Fibroblast of the aortic adventitia (primary cell): ENCODE measurements at places on chromosomes 7 and 10. TPM values are rescaled to one million over a fixed set of nuclear protein-coding genes. Genes with fewer than 3 reads are reported as not detected.

DNA sequence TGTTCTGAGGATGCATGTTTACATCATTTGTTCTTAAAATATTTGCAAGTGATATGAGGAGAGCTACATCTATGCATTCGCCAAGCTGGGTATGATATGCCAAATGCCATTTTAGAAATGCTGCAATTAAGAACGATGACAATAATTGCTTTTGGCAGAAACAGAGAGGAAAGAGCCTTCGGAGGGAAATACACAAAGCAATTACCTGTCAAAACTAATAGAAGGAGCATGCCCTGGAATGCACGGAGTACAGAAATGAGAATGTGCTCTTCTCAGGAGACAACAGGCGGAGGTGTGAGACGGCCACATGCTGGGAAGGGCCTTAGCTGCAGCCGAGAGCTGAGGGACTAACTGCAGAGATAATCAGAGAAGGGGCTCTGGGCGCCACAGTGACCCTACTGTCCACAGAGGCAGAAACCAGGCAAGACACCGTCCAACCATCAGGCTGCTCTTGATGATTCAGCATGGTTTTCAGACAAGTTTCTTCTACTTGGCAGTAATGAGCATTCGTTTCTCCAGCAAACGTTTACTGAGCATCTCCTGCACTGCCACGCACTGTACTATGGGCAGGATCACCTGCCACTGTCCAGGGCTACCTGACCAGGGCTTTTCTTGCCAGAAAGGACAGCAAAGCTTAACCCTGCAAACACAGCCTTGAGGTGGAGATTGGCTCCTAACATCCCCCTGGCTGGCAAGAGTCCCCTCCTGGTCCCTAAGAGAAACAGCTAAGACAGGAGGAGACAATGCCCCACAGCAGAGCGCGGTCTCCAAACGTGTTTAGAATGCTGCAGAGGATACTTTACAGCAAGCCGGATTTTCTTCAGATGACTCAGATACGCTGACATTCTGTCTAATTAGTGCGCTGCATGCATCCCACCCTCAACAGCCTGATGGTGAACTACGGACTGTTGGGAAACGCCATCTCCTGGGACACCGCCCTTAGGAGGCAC, 18.1 kb downstream of the VIPR2 start:
- no peak for DNase-seq

DNA sequence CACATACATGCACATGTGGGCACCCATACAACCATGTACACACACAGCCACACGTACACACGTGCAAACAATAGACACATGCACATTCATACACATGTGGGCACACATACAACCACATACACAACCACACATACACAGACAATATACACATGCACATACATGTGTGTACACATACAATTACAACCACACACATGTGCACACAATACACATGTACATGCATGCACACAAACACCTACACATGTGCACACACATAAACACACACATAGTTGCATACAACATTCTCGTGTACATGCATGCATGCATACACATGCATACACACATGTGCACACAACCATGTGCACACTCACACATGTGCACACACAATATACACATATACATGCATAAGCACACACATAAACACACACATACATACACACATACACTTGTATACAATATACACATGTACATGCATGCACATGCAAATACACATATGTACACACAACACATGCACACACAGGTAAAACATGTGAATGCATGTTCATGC, 118.6 kb upstream of the FRMD4A start:
- DNase-seq: no peak

GRCh38 chr10:36489611-36490228, 635.7 kb upstream of the ANKRD30A start:
- peak; percentile 93 for DNase-seq

GRCh38 chr10:101394524-101395133, 40.7 kb downstream of the BTRC start:
- no peak for DNase-seq

Gene ERVW-1
- not detected in 2 replicates for total RNA-seq

Gene TEX47
- not detected in 2 replicates for total RNA-seq

- DNase-seq: no peak
Measured at GRCh38 chr7:126223729-126224128, 1029.0 kb downstream of the GRM8 start.

DNA sequence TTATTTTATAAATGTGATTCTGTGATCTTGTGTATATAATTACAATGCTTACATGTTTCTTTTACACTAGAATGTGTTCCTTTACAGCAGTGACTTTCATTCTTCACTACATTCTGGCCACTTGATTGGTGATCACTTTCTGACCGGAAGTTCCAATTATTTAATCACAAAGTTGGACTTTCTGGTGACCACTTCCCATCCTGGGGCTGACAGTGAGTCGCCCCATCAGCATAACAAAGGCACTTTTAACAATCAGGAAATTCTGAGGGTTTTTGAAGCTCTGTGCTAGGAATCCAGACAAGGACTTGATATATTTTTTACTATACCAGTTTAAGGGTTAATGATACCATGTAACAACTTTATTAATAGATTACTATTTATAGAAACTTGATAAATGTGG, 282.3 kb upstream of the KAT6B start:
- DNase-seq: peak; percentile 33

- DNase-seq: peak; percentile 82
Measured at GRCh38 chr10:58952162-58952601, 224.3 kb upstream of the PHYHIPL start.

Gene FANK1
- 2.3 and 20.4 TPM in 2 replicates for total RNA-seq

Gene CDHR1
- not detected in 2 replicates for total RNA-seq

Gene CEP55
- 2.7 and 36.9 TPM in 2 replicates for total RNA-seq

- no peak for DNase-seq
Measured at GRCh38 chr10:91569522-91569921, 63.3 kb downstream of the PPP1R3C start.

DNA sequence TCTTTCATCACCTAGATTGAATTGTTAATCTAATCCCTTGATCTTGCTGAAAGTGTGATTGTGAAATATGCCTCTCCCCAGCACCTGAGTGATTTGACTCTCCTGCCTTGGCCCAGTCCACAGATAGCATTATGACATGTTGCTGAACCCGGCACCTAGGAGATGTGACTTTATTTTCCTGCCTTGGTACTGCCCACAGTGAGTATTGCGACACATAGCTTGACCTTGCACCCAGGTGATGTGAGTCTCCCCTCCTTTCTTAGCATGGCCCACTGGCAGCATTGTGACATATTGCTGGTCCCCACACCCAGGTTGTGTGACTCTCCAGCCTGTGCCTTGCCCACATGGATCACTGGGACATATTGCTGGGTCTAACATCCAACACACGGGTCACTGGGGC, 32.5 kb upstream of the ZNF107 start:
- DNase-seq: no peak

- no peak for DNase-seq
Measured at GRCh38 chr10:122549636-122550035, 10.9 kb upstream of the DMBT1 start.

- no peak for DNase-seq
Measured at GRCh38 chr7:130667593-130668257, 823 bp downstream of the COPG2 start.

DNA sequence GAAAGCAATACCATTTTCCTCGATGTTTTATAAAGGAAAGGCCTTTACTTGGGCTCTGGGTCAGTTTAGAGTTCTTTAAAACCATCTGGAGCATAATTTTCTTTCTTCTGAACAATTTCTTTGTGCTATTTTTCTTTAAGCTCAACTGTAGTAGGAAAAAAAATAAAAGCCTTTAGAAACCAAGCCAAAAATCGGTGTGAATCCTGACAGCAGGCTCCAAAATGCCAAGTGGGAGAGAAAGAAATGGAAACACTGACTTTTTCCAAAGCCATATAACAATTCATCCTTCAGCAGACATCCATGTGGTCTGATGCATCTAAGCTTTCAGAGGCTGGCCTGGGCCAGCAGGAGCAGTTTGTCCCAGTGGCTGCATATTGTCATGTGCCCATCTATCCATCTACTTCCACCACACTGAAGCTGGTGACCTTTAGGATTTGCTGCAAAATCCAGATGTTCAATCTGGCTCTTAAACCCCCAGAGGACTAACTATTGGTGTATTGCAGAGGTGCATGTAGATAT, 23.0 kb upstream of the ITPRID1 start:
- DNase-seq: no peak

Gene NKX2-3
- total RNA-seq: not detected in 2 replicates

GRCh38 chr7:74242122-74242443, 12.1 kb downstream of the RFC2 start:
- DNase-seq: no peak

Gene CTAGE8
- total RNA-seq: 6.2 TPM in 1 of 2 replicates, not detected in the other

- DNase-seq: no peak
Measured at GRCh38 chr7:43766564-43766963, 8.1 kb downstream of the BLVRA start.

Gene SLC13A4
- total RNA-seq: 0.99 and 3.3 TPM in 2 replicates

Gene PPRC1
- total RNA-seq: 14.3 and 22.8 TPM in 2 replicates

Gene LRIT1
- not detected in 2 replicates for total RNA-seq

DNA sequence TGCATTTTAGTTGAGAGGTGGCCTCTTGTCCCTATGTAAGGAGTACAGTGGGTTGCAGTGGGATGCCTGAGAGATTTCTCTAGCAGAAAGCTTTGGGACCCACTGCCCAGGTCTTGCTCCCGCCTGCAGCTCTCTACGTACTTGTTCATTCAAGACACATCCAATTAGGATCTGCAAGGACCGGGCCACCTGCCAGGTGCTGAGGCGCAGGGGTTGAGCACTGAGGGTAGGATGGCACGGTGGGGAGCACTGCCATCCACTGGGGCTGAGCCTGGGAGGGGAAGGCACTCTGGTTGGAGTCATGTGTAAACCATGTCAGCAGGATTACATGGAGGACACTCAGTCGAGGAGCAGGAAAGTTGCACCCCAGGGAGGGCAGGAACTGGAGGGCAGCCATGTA, 191.1 kb upstream of the GRB10 start:
- no peak for DNase-seq

DNA sequence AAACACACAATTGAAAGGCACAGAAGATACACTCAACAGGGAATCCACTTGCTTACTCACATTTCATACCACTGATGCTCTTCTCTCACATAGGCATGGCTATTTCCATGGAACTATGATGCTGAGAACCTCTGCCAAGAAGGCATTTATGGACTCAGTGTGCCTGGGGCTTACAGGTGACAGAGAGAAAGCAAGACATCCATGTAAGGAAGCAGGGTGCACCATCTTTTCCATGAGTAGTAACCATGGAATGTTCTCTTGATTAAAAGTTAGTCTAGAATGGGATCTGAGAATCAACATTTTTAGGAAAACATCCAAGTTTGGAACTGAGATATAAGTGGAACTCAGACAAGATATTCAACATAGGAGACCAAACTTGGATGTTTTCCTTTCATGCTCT, 52.5 kb upstream of the MACC1 start:
- peak; percentile 89 for DNase-seq

Gene CLDN12
- 10.5 and 47.1 TPM in 2 replicates for total RNA-seq

Gene MCMBP
- total RNA-seq: 31.4 and 74.3 TPM in 2 replicates

Gene MACC1
- 0.18 and 0.49 TPM in 2 replicates for total RNA-seq

GRCh38 chr10:775245-776075, 86.0 kb upstream of the DIP2C start:
- DNase-seq: no peak

GRCh38 chr10:91185239-91185875, 35.1 kb upstream of the PCGF5 start:
- DNase-seq: peak; percentile 51

- no peak for DNase-seq
Measured at GRCh38 chr10:110115784-110116520, 91.5 kb upstream of the MXI1 start.

GRCh38 chr10:128316925-128317324, 190.7 kb upstream of the MKI67 start:
- no peak for DNase-seq

Gene IFT22
- 38.1 and 57.7 TPM in 2 replicates for total RNA-seq

GRCh38 chr7:73850781-73851207, 8.5 kb upstream of the METTL27 start:
- DNase-seq: peak; percentile 99

DNA sequence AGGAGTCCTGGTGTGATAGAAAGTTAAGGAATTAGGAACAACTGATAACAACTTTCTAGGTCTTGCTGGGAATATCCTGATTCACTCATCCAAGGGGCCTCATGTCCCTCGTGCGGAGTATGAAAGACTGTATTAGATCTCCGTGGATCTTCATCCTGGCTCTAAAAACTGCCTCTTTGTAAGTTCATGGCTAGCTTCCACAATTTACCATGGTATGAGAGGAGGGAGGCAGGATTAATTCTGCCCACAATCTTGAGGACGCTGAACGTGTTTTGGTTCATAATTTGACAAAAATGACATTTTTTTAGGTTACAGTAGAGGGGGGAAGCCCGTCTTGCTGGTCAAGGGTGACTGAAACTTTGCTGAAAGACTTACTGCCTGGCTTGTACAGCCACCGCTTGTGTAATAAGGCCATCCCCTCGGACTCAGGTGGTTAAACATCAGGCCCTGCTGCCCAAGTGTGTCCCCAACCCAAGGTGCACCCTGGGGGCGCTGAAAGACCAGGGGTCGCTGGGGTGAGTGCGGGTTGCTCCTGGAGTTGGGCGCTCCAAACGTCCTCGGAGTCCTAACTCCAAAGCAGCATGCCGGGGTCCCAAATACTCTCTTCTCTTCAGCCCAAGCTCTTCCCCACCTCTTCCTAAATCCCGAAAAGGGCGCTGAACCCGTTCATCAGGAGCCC, 733 bp downstream of the HIBADH start:
- DNase-seq: peak; percentile 29

- no peak for DNase-seq
Measured at GRCh38 chr7:135322571-135323340, 89.1 kb downstream of the STRA8 start.

- DNase-seq: peak; percentile 58
Measured at GRCh38 chr7:21945454-21946221, at the start of gene CDCA7L. CDCA7L (minus strand) TSS chr7:21945899; CDS start chr7:21945804, 95 bp downstream.

DNA sequence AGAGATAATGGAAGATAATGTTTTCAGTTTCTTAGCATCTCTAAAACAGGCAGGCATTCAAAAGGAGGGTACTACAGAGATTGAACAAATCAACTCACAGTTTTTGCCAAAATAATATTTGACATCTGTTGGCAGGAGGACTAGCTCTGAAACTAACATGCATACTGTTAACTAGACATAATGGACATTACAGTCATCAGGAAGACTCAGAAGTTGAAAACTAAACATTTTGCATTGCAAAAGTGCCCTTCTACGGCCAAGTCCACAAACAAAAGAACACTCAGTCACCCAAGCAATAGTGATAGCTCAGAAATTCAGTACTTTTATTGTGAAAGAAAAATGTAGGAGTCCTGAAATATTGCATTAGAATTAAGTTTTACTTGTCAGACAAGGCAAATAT, 399.0 kb downstream of the HGF start:
- DNase-seq: peak; percentile 76
